ENCODE measurements at places on chromosomes 2 and 18.

GRCh38 chr2:54524226-54524991 lies 68.3 kb downstream of the SPTBN1 start:
- no peak for DNase-seq

- no peak for DNase-seq
Measured at GRCh38 chr2:48851161-48851560, 95.6 kb upstream of the LHCGR start.

DNA sequence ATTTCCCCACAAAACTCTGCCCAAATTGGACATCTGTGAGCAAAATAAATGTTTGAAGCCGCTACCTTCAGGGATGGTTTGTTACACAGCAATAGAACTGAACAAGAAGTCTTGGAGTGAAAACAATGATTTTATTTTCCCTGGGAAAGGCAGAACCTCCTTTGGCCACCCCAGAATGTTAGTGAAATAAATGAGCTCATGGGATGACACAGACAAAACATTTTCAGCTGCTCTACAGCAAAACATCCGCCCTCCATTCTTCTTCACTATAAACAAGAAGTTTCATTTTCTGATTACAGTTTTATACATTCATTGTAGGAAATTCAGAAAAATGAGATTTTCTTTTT lies 4.3 kb upstream of the EFHD1 start:
- DNase-seq = peak; percentile 78

- no peak for DNase-seq
Measured at GRCh38 chr2:239825705-239825979, 199.5 kb downstream of the NDUFA10 start.

DNA sequence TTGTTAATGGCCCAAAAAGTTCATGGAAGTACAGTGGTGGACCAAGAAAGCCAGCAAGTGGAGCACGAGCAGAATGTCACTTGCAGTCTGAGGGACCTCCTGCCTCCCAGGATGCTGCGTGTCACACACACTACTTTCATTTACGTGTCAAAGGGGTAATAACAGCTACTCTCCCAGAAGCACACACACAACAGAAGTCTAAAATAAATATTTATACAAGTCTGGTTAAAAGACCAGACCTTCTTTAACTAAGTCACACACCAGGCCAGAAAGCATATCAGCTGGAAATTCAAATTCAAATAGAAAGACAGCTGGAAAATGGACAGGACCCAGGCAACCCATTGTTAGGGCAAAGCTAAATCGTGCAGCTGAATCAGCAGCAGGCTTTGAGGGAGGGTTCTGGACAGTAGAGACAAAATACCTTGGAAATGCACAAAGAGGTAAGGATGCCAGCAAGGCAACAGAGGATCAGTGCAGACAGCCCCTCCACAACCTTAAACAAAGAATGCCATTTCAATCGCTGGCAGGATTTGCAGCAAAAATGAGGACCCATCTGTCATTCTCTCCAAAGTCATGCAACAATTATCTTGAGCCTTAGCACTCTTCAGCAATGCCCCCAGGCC lies 160.5 kb downstream of the TMEM163 start:
- DNase-seq = no peak

- no peak for DNase-seq
Measured at GRCh38 chr18:35732636-35733035, 151.1 kb downstream of the GALNT1 start.

DNA sequence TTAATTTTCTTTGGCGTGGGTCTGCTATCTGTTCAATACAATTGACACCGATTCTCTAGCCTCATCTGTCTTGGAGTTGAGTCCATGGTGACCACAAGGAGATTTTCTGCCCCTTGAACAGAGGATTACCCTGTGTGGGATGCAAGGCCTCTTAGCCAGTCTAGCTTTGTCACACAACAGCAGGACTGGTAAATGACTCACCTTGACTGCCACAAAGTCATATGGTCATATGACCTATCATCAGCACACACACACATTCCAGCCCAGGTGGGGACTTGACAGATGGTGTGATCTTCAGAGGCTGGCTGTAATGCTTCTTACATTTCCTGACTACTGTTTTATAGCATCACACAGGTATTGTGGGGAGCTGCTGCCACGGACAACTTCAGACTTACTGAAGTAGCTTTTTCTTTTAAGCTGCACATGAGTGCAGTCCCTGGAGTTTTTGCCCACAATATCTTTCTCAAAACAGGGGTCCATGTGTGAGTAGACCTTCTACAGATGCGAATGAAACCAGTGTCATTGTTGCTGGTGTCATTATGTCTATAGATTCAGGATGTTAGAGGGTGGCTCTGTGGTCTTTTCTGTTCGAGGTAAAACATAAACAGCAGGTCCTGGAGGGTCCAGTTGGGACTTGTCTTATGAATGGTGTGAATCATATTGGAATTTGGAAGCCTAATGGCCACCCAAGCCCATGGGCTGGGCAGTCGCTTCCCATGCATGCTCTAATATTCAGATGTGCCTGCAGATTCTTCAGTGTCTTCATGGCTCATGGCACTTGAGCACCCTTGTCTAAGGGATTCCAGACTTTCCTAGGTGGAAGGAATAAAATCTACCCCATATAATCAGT lies 18.6 kb upstream of the ACOXL start:
- DNase-seq = no peak
